ENCODE measurements at places on chromosomes 2 and 18. TPM values are rescaled to one million over a fixed set of nuclear protein-coding genes. Genes with fewer than 3 reads are reported as not detected.

GRCh38 chr2:19299032-19299431 lies 59.4 kb downstream of the OSR1 start:
- H3K27ac ChIP-seq = no peak overlapping the region
- no peaks in the 10 kb centered on the region for H3K27me3 ChIP-seq
- no peak overlapping the region for H3K4me3 ChIP-seq
- H3K4me1 ChIP-seq = no peaks in the 10 kb centered on the region
- H3K36me3 ChIP-seq = no peaks in the 10 kb centered on the region
- DNase-seq = no peak

GRCh38 chr2:28617502-28618184 lies 121.8 kb downstream of the PLB1 start:
- no peak for DNase-seq
- H3K36me3 ChIP-seq = no peaks in the 10 kb centered on the region
- H3K4me3 ChIP-seq = no peak overlapping the region

Gene SOX11
- not detected for total RNA-seq

GRCh38 chr2:37997629-37998028 lies 72.5 kb downstream of the RMDN2 start:
- peaks cover 16% of the 10 kb centered on the region for H3K36me3 ChIP-seq
- no peak for DNase-seq
- no peak overlapping the region for H3K4me3 ChIP-seq
- H3K27ac ChIP-seq = no peak overlapping the region
- H3K27me3 ChIP-seq = no peaks in the 10 kb centered on the region

Gene UGT1A8
- not detected for total RNA-seq

GRCh38 chr2:46381871-46382270 lies 84.7 kb downstream of the EPAS1 start:
- no peaks in the 10 kb centered on the region for H3K36me3 ChIP-seq
- no peaks in the 10 kb centered on the region for H3K4me1 ChIP-seq
- no peak overlapping the region for H3K4me3 ChIP-seq
- no peak for DNase-seq
- H3K27me3 ChIP-seq = no peaks in the 10 kb centered on the region
- no peak overlapping the region for H3K27ac ChIP-seq

GRCh38 chr2:25614711-25615110 lies 58.7 kb downstream of the DTNB start:
- no peaks in the 10 kb centered on the region for H3K27me3 ChIP-seq
- peaks cover 2% of the 10 kb centered on the region for H3K4me1 ChIP-seq
- H3K4me3 ChIP-seq = no peak overlapping the region
- H3K27ac ChIP-seq = no peak overlapping the region

GRCh38 chr2:238108423-238109183 lies 8.5 kb downstream of the ESPNL start:
- no peak overlapping the region for H3K4me3 ChIP-seq
- H3K4me1 ChIP-seq = peaks cover 2% of the 10 kb centered on the region
- H3K36me3 ChIP-seq = no peaks in the 10 kb centered on the region

Gene ATL2
- 54.5 TPM for total RNA-seq

Gene RALB
- total RNA-seq = 17.6 TPM

All from activated CD8-positive, alpha-beta T cell treated with anti-CD3 and anti-CD28 coated beads for 36 hours (primary cell).